HCEC 1CT (cell line): ENCODE measurements at places on chromosomes 1 and 21.
A peak's percentile ranks its signal among the peaks of the same experiment; 100 is the strongest.

GRCh38 chr1:205915354-205915990 is 27.8 kb downstream of the SLC26A9 start:
- no peak for DNase-seq

DNA sequence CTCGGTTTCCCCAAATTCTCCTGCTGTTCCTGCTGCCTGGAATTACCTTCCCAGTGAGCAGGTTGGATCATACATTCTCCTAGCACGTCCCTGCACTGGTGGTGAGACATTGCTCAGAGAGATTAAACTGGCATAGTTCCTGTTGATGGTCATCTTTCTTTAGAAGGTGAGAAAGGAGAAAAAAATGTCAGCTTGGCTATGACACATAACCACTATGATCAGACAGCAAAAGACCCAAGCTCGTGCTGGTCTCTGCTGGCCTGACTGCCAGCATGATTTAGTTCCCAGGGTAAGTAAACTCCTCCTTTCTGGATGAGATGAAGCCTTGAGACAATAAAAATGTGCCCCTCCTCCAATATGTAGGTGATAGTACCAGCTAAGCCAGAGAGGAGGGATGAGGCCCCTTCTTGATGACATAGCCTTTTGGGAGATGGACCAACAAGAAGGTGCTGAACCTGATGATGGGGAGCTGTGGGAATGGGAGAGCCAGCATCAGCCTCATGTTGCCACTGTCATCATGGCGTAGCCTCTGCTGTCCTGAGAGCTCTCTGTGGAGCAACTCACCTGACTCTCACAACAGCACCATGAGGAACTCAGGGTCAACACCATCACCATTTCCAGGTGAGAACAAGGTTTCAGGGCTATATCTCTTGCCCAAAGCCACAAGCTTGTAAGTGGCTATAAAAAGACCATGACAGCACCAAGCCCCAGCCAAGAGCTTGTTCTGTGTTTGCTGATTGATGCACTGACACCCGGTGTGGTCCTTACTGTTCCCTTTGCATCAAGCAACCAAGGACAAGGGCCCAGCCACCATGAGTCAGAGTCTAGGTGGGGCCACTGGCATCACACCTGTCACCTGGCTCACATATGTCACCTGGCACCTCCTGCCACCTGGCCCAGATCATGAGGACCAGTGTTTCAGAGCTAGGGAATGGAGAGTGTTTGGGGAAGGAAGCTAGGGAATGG is 200.0 kb downstream of the MATN1 start:
- peak; percentile 4 for DNase-seq

GRCh38 chr1:71068325-71069240 is 12.3 kb downstream of the ZRANB2 start:
- DNase-seq: no peak

DNA sequence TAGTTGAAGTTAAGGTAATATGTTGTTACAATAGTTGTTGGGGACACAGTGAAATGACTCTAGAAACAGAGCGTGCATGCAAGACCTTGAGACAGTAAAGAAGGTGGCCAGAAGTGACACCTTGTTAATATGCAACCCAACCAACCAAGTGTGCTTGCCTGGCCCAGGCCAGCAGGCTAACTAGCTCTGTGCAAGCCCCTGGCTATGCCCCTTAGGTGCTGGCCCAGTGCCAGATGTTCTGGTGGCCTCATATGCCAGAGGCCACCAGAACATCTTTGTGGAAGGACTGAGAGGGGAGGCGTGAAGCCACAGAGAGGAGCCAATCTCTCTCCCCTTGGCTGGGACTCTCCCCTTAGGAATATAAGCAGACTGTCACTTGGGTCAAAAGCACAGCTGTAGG is 111.2 kb upstream of the JUN start:
- no peak for DNase-seq

GRCh38 chr1:24925963-24926362 is 4.1 kb downstream of the RUNX3 start:
- DNase-seq: no peak

DNA sequence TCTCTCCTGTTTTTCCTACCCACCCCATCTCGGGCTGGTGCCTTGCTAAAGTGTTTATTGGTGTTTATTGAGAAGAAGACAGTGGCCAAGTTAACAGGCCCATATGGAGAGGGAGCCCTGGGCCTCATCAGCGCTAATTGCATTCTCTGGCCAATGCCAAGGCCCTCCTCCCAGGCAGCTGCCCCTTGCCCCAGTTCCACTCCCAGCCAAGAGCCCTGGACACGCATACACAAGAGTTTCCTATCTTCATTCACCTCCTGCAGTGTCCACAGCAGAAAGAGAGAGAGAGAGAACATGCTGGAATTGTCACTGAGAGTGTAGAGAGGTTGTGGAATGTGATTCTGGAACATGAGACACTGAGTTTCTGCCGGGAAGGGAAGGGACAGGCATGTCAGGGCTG is 25.4 kb upstream of the VWA5B1 start:
- no peak for DNase-seq

DNA sequence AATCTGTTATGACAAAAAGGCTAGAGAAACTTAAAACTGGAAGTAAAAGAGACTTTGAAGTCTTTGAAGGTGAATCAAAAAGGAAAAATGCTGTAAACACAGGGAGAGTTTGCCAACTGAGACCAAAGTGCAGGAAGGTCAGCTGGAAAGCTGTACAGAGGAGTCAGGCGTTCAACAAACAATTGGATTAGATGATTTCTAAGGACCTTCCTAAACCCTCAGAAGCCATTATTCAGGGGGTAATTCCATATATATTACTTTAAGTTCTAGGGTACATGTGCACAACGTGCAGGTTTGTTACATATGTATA is 156.8 kb downstream of the ZBTB18 start:
- DNase-seq: peak; percentile 40

GRCh38 chr1:52602856-52603600 is 857 bp downstream of the GPX7 start:
- DNase-seq: no peak

GRCh38 chr1:36251794-36252481 is 27.7 kb downstream of the THRAP3 start:
- DNase-seq: peak; percentile 50

- peak; percentile 94 for DNase-seq
These were observed 471.1 kb upstream of the VAMP3 start for GRCh38 chr1:7299994-7300393.

DNA sequence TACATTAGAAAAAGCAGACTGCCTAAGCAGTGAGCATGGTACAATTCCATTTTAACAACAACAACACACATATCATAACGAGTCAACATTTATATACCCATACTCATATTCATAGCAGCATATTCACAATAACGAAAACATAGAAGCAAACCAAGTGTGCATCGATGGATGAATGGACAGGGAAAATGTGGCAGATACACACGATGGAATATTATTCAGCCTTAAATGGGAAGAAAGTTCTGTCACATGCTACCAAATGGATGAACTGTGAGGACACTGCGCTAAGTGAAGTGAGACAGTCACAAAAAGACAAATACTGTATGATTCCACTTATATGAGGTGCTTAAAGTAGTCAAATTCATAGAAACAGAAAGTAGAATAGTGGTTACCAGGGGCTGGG is 9.5 kb upstream of the MAN1C1 start:
- DNase-seq: no peak

DNA sequence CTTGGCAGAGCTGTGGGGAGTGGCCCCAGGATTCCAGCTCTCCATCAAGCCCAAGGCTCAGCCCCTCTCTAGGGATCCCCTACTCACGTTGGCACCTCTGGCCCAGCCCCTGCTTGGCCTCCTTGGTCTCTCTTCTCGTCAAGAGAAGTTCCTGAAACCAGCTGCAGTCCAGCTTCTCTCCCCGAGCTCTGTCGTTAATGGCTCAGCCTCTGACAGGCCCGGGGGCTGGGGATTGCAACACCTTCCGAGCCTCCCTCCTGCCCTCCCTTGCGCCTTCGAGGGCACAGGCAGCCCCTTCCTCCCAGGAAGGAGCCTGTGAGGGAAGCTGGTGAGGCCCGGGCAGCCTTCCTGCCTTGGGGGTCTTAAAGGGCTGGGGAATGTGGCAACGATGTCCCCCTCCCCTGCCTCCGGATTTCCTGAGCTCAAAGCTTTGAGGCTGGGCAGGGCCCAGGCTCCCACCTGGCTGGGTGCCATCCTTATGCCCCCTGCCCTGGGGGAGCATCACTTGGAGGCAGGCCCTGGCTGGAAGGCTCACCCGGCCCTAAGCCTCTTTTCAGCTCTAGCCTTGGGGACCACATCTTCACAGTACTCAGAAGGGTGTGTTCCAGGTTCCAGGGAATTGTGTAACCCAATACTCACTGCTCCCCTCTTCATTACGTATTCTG is at the start of gene CSF3R:
TSS of gene CSF3R (minus strand) at position 190 of the 665 bp plus-strand sequence. CDS start 3,417 bp downstream, outside the sequence.
- no peak for DNase-seq

DNA sequence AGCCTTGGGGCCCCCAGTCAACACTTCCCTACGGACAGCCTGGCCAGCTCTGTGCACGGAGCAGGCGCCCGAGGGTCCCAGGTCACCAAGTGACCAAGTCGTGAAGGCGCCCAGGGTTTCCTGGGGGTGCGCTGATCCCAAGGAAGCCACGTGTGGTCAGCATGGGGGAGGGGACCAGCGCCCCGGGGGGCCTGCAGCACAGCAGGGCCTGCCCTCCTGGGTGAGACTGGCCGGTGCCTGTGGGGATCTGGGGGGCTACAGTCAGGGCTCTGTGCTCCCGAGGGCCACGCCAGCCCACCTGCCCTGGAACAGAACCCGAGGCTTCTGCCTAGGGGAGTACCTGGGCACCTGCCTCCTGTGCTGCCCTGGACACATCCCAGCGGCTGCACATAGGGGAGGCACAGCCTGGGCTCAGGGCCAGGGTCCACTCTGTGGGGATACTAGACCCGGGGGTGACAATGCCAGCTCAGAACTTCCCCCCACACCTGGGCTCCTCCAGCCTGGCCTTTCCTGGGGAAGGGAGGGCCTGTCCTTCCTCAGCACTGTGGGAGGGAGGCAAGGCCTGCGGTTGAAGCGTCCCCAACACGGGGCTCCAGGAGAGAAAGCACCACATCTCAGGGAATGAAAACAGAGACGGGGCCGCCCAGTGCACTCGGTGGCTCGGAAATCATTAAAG is 6.2 kb upstream of the POFUT2 start:
- DNase-seq: no peak

GRCh38 chr1:234230414-234230862 is 142.8 kb upstream of the COA6 start:
- no peak for DNase-seq

GRCh38 chr1:19940486-19941205 is 17.2 kb upstream of the PLA2G2E start:
- DNase-seq: no peak

- DNase-seq: no peak
These were observed 124.9 kb upstream of the IFFO2 start for GRCh38 chr1:19081218-19081893.

DNA sequence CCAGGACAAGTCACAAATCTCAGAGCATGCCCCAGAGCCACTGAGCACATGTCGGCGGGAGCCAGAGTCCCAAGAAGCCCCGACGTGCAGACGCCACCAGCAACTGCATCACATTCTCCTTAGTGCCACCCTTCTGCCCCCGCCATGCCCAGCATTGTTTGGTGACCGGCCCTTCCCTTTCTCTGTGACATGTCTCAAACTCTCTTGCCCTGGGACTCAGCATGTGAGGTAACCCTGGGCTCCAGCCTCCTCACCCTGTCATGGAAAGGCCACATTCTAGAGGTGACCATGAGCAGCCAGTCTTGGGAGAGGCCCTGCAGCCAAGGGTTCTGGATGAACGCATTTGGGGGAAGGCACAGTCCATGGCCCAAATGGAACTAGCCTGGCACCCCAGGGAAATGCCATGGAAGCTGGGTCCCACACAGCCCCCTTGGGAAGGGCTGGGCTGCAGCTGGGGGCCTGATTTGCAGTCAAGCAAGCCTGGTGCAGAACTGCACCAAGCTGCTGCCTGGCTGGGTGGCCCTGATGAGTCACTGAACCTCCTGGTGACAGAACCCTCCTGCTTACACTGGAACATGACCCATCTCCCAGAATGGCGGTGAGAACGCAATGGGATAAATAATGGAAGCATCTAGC is 94.4 kb downstream of the ITPKB start:
- DNase-seq: no peak

DNA sequence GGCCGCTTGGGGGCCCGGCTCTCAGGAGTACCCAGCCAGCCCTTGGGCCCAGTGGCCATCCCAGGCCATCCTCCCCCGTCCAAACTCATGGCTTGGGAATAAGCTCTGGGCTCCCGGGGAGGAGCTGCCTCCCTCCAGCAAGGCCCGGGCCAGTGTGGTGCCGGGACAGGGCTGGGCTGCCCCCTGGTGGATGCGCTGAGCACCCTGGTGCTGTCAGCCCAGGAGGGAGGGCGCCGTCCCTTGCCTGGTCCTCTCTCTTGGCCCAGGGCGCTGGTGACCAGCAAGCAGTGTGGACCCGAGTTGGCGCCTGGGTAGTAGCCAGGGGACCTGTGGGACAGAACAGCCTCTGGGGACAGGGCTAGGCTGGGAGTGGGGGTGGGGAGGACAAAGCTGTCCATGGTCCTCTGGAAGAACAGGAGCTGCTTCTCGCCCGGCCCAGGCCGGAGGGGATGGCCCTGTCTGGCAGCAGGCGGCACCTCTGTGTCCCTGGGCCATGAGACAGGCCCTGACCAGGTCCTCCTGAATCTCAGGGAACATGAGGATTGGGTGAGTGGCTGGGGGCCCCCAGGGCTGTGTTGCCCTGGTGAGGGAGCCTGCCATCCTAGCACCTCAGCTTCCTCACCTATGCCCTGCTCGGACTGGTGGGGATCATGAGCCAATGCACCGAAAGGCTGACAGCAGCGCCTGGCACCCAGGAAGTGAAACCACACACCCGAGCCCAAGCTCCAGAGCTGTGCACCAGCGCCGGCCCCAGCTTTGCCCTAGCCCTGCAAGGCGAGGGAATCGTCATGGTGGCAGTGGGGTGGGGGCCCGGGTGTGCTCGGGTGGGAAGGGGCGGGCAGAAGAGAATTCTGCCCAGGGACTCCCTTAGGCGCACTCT is 9.4 kb downstream of the MORN1 start:
- peak; percentile 59 for DNase-seq

GRCh38 chr1:218667781-218668516 is 322.8 kb downstream of the TGFB2 start:
- peak; percentile 35 for DNase-seq

DNA sequence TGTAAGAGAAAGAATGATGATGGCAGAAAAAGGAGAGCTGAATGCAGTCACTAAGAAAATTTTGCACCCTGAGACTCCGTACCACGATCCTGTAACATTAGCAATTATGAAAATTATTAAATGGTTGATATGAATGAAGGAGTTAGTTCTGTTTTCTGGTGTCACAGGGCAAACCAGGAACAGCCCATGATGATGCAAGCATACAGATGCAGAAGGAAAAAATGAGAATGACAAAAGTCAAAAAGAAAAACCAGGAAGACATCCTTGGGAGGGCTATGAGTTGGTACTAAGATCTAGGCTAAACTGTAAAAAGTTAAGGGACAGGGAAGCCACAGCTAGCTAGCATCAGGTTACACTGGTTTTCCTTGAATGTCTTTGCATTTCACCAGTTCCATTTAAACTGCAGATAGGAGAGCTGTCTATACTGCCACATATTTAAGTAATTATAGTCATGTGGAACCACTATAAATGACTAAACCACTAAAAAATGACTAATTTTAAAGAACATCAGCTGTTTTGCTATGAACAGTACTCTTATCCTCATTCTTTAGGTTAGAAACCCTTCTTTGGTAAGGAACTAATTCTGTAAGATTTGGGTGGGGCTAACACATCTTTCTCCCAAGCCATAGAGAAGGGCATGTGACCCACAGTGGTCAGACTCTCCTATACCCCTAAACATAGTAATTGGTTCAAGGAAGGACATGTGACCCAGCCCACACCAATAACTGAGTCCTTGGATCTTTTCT is 11.4 kb downstream of the DOCK7 start:
- DNase-seq: peak; percentile 90

GRCh38 chr21:42413500-42413899 is 9.8 kb downstream of the UBASH3A start:
- DNase-seq: no peak
